ENCODE measurements at places on chromosomes 3 and 15. TPM values are rescaled to one million over a fixed set of nuclear protein-coding genes. Genes with fewer than 3 reads are reported as not detected.

Gene COL6A6
- total RNA-seq = not detected

Gene SLC12A1
- not detected for total RNA-seq

Gene CDHR4
- 0.44 TPM for total RNA-seq

Gene BOC
- total RNA-seq = 6.5 TPM

Gene PP2D1
- total RNA-seq = not detected

Gene PPP2R3A
- 3.3 TPM for total RNA-seq

Gene RHCG
- 45.3 TPM for total RNA-seq

Gene PLA2G4F
- total RNA-seq = not detected

Gene GHSR
- not detected for total RNA-seq

Gene ANXA2
- total RNA-seq = 4,722 TPM

Gene LRRIQ4
- total RNA-seq = not detected

Gene SLC24A5
- total RNA-seq = not detected

Gene DLL4
- total RNA-seq = 0.65 TPM

Gene PLA1A
- total RNA-seq = 0.29 TPM

Gene SLC2A2
- not detected for total RNA-seq

Gene LRRC31
- total RNA-seq = not detected

Gene PRR23E
- not detected for total RNA-seq

Gene AADAC
- total RNA-seq = 16.4 TPM

Gene SUSD5
- total RNA-seq = 3.6 TPM

Gene ALG1L2
- not detected for total RNA-seq

Gene MELTF
- 71.8 TPM for total RNA-seq

Gene ZPLD1
- 0.06 TPM for total RNA-seq

Gene GREM1
- 10.6 TPM for total RNA-seq

Gene ANKRD34C
- total RNA-seq = not detected

Gene GUCA1C
- not detected for total RNA-seq

Gene CLDN1
- 28.6 TPM for total RNA-seq

Gene GOLGA6A
- total RNA-seq = 0.05 TPM

Gene SPESP1
- not detected for total RNA-seq

Gene NEIL1
- total RNA-seq = 1.7 TPM

Gene ACP3
- not detected for total RNA-seq

Gene CACNA2D2
- 0.51 TPM for total RNA-seq

Gene ITPKA
- 2.0 TPM for total RNA-seq

Gene TRIM42
- total RNA-seq = not detected

Gene IGSF10
- 0.53 TPM for total RNA-seq

Gene CYP1A2
- not detected for total RNA-seq

Gene C3orf18
- total RNA-seq = 2.5 TPM

Gene SLC28A1
- total RNA-seq = 0.05 TPM

Gene SSUH2
- total RNA-seq = 1.2 TPM

Gene PTX3
- total RNA-seq = 1.2 TPM

Gene GOLGA8S
- total RNA-seq = 0.18 TPM

Gene SERPINI2
- total RNA-seq = not detected

Gene PEX11A
- total RNA-seq = 7.3 TPM

Gene RNU5B-1
- total RNA-seq = not detected

Gene TMA7
- 281 TPM for total RNA-seq
